Mammary epithelial cell (primary cell): ENCODE measurements at places on chromosomes 16 and 17. TPM values are rescaled to one million over a fixed set of nuclear protein-coding genes. Genes with fewer than 3 reads are reported as not detected.

DNA sequence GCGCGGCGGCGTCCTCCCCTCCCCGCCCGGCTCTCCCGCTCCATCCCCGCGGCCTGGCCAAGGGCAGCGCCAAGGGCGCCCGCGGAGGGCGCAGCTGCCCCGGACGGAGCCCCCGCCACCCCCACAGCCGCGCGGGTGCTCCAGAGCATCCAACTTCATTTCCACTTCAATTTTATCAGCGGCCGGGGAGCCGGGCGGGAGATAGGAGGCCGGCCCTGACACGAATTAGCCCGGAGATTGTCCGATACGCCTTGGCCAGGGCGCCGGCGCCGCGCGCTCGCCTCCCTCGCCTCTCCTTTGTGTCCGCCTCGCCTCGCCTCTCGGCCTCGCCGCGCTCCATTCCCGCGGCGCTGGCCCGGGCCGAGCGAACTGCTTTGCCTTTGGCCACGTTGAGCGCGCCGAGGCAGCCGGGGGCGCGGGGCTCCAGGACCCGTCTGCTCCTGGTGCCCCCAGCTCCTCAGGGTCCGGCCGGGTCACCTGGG lies 129.1 kb upstream of the LHX1 start:
- peak; percentile 19 for DNase-seq

- DNase-seq, result no peak
These were observed 1.4 kb downstream of the RANBP10 start for GRCh38 chr16:67804853-67805542.

GRCh38 chr17:69223809-69224208 lies 4.8 kb downstream of the ABCA10 start:
- DNase-seq, result no peak

DNA sequence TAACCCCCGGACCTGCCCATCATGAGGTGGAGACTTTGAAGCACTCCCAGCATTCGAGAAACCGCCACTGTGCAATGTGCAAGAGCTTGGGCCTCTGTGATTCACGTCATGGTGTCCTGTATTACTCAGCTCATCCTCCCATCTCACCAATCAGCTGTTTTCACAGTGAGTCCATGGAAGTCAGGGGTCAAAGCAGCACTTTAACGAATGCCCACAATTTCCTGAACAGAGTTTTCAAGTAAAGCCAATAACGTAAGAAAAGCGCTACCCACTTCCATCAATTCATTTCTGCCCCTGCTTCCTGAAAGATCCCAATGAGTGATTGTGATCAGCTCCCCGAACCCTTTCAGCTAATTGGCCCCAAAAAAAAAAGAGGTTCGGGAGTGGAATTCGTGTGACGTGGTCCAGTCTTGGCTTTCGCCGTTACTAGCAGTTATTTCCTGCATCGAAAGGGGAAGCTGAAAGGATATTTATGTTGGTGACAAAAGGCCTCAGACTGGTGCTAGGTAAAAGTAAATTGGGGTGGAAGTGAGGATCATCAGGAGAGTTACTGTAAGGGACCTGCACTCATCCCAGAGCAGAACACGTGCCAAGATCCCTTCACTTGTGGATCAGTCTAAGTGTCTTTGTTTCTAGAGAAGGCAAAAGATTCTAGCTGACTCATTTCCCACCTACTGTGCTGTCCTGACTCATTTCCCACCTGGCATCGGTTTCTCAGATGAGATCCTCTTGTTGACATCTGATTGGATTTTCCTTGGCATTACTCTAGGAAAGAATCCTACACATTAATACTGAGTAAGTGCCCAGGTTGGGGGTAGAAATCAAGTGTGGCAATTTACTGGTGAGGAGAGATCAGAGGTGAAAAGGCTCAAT lies 136.7 kb upstream of the NUDT7 start:
- DNase-seq, result peak; percentile 90

GRCh38 chr16:30096862-30097563 lies 1.0 kb upstream of the YPEL3 start:
- peak; percentile 15 for DNase-seq

Gene ACSM2A
- not detected for polyA plus RNA-seq

- peak; percentile 79 for DNase-seq
These were observed 16.4 kb downstream of the CDH5 start for GRCh38 chr16:66382966-66383299.

- DNase-seq, result no peak
These were observed 143.4 kb upstream of the HS3ST2 start for GRCh38 chr16:22670551-22671041.

DNA sequence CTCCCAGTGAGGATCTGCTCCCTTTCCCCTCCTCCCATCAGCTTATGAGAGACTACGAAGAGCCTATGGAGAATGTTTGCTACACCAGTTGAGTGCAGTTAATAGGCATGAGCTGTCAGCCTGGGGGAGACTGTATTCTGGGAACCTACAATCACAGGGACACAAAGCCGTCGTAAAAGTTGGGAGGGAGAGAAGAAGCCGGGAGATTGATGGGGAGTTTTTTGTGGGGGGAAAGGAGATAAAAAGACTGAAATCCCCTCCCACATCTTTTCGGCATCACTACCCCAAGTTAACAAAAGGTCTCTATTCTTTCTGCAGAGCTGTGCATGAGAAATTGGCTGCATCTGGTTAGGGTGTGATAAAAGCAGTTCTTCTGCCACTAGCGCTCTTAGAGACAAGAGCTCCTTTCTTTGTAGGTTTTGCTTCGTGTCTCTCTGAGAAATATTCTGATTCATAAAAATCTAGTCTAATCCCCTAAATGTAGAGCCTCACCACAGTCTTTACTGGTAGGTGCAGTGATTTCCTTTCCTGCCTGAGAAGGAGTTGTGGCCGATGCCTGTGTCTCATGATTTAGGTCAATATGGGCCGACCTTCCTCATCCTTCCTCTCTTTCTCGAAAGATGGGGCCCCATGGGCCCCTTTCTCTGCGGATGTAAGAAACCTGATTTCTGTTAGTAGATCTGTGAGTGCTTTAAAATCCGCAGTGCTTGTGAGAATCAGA lies 77.4 kb downstream of the BPTF start:
- DNase-seq, result no peak

Gene RAC3
- 18.4 TPM for polyA plus RNA-seq

GRCh38 chr17:74041869-74042640 lies 161.4 kb upstream of the RPL38 start:
- no peak for DNase-seq

GRCh38 chr17:64403881-64404460 lies 13.3 kb upstream of the PECAM1 start:
- no peak for DNase-seq

DNA sequence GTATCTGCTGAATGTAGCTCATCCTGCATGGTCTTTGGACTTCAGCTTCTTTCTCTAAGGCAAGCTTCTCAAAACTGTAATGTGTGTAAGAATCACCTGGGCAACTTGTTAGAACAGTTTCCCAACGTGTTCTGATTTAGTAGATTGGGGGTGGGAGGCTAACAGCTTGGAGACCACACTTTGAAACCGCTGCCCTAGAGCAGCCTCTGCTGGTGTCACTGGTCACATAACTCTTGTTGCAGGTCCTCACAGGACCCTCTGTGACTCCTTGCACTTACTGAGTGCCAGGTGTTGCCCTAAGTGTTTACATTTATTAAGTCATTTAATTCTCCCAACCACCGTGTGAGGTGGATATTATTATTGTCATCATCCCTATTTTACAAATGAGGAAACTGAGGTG lies 9.9 kb downstream of the SLC35G3 start:
- DNase-seq, result no peak

- no peak for DNase-seq
These were observed 1.9 kb downstream of the GPR142 start for GRCh38 chr17:74369221-74369620.

Gene CCDC40
- polyA plus RNA-seq, result 0.82 TPM

GRCh38 chr17:79969906-79970305 lies 65.8 kb downstream of the TBC1D16 start:
- DNase-seq, result peak; percentile 97

DNA sequence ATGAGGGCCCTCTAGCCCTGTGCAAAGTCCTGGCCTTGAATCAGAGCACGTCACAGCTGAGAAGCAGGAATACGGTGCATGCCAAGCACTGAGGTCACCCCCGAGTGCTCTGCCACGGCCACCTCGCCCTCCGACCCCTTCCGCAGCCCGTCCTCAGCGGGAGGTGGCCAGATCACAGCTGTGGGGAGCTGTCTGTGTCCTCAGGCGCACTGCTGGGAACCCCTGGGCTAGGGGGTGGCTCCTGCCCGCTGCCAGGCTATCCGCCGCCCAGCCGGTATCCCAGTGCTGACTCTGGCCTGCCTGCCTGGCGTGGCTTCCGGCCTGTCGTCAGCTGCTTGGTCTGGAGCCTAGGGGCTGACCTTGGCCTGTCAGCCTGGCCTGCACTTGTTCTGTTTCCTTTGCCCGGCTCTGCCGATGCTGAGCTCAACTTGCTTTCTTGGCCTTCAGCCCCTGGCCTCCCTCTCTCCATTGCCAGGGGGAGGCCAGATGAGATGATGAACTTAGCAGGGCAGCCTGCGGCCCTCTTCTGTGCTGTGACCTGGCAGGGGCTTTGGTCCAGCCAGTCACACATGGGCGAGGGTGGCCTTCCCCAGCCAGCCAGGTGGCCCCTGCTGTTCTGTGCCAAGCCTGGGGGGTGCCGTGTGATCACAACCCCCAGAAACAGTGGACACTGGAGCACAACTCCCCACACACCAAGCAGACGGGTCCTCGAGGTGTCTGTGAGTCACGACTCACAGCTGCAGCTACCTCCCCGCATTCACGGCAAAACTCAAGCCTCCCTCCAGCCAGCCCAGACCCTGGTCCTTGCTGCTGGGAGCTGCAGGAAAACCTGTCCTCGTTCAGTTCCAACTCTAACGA lies 77.3 kb downstream of the ZDHHC7 start:
- no peak for DNase-seq

GRCh38 chr17:61337290-61337689 lies 62.4 kb upstream of the TBX2 start:
- no peak for DNase-seq

DNA sequence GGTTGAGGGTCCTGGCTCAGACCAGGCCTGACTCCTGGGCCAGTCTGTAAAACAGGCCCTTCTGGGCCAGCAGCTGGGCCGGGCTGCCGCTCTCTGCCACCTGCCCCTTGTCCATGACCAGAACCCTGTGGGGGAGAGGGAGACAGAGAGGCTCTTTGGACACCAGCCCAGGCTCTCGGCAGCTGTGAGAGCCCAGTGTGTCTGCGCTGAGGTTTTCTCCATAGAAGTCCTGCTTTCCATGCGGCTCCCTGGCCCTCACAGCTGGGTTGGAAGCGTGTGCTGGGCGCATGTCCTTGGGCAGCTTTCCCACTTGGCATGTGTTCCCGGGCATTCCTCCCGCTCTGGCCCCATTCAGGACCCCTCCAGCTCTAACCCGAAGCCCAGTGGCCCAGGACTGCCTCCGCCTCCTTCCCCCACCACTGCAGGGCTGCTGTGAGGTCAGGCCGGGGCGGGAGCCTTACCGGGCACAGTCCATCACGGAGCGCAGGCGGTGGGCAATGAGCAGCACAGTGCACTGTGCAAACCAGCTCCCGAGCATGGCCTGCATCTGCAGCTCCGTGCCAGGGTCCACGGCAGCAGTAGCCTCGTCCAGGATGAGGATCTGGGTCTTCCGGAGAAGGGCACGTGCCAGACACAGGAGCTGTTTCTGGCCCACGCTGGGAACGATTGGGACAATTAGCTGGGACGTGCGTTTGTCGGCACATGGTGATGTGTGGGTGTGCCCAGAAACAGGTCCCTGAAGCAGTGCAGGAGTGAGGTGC lies 73.0 kb downstream of the ABCC6 start:
- DNase-seq, result no peak

DNA sequence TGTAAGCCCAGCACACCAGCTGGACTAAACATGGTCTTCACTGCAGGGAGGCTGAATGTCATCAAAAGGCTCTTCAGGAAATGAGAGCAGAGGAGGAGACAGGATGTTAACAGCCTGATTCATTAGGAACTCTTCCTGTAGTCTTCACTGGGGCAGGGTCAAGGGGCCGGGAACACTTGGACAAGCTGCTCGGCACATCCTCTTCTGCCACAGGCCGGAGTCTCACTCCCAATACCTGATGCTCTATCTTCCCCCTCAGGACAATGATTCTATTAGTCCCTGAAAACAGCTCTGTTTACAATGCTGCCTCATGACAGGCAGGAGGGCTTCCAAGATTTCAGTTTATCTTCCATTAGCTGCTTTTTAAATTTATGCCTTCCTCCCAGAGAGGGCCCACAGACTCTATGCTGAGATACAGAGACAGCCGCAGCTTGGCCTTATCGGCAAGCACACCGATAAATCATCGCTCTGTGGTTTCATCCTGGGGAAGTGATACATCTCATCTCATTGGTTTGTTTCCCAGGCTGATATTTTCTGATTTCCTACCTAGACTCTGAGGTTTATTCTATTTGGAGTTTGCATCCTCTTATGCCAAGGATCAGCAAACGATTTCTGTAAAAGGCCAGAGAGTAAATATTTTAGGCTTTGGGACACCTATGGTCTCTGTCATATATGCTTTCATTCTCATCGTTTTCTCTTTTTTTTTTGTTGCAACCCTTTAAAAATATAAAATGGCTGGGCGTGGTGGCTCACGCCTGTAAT lies 214.0 kb upstream of the ASIC2 start:
- no peak for DNase-seq

Gene LRRC75A
- polyA plus RNA-seq, result 0.02 TPM
